ENCODE measurements at places on chromosomes 4 and X.

DNA sequence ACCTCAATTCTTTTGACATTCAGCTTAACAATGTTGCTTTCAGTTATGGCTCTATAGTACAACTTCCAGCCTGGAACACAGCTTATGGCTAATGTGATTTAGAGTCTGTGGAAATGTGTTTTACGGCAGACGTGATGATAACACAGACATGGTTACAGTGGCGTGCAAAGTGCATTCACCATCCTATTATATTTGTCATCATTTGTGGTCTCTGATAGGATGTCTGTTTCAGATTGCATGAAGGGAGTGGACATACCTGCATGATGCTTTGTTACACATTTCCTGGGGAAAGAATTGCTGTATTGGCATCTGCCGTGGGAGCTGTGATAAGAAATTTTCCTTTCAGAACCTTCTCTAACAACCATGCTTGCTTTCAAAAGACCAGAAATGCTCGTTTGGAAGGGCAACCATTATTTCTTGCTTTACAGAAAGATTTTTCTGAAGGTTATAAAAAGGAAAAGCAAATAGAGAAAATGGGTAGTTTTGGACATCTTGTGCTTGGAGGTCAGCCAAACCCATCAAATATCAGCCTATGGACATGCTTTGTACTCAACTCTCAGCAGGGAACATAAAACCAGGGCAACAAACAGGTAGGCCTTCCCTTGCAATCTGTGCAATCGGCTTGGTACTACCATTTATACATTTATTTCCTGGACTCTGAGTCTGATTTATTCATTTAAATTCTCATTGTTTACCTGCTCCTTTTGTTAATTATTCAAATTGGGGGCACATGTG is 273.9 kb downstream of the TLL1 start:
- DNase-seq, result no peak

DNA sequence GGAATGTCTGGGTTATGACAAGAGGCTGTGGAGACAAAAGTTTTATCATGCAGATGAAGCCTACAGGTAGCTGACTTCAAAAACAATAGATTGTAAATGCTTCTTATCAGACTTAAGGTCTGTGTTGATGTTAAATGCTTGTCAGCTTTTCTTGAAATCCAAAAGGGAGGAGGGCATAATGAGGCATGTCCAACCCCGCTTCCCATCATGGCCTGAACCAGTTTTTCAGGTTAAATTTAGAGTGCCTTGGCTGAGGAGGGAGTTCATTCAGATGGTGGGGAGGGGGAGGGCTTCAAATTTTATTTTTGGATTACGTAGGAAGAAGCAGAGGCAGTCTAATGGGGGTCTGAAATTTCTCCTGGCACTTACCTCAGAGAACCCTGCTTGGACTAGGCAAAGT is 207.7 kb upstream of the HDX start:
- no peak for DNase-seq

DNA sequence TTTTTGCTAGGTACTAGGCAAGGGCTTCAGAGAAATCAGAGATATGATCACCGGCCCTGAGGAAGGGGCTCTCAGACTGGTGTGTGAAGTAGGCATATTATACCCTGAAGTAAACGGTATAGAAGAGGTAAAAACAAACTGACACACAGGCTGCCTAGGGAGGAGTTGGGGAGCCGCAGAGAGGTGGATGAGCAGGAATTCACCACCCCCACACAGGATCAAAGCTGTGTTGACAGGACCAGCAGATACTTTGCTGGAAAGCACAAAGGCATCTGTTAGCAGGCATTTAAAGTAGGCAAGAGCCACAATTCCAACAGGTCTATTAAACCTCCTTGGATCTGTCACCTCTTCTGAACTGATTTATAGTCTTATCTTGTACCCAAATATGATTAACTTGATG is 71.8 kb upstream of the GPR34 start:
- no peak for DNase-seq

DNA sequence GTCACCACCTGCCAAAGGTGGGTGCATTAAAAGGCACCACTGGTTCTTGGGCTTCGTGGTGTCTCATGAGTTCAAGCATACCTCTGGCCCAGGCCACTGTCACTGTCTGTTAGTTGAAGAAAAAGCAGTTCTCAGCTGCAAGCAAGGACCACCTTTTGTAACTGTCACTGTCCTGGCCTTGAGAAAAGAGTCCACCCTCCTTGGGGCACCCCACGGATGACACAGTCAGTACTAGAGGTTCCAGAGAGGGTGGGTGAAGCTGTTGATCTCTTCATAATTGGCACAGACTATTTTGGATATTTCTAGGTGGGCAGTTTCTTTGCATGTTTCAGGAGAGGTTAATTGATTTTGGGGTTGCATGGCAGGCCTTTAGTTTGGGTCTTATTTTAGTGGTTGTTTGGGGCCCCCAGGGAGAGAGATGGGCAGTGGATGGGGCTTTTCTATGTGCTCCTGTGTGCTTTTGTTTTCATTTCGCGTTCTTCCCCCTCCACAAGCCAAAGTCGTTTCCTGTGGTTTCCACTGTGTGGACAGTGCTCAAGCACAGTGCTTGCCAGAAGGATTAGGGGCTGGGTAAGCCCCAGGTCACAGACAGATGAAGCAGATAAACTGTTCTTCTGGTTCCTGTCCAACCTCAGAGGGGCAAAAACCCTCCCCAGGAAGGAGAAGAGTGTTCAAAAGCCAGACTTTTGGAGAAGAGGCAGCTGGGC is 156.2 kb upstream of the PPP1R2C start:
- DNase-seq, result no peak

DNA sequence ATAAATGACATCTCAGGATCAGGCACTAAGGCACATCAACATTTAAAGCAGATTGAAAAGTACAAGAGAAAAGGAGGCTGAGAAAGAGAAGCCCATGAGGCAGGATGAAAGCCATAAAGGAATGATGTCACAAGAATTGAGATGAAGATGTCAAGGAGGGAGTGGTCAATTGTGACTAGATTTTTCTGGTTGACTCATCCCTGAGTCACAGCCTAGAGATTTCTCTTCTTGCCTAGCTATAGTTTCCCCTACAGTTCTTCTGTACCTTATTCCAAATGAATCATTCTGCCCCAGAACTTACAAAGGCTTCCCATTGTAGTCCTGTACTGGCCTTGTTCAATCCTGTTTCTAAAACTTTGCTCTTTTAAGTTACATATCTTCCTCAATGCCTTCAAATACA is 3.4 kb upstream of the USP53 start:
- DNase-seq, result no peak

DNA sequence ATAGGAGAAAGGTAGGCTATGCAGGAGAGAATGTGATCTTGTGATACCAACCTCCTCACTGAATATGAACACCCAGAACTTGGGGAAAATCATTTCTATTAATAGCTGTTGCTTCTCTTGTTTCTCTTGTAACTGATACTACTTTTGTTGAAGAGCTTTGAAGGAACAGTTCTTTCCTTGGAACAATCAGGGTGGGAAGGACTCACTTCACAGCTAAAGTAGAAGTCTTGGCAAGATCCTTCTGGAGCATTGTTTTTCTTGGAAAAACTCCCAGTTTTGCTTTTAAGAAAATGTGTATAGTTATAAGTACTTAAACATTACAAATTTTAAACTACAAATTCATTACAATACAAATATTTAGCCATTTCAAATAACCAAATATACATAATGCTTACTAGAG is 19.1 kb upstream of the XK start:
- DNase-seq, result no peak

GRCh38 chr4:79078339-79078738 is 139.1 kb upstream of the PAQR3 start:
- no peak for DNase-seq

DNA sequence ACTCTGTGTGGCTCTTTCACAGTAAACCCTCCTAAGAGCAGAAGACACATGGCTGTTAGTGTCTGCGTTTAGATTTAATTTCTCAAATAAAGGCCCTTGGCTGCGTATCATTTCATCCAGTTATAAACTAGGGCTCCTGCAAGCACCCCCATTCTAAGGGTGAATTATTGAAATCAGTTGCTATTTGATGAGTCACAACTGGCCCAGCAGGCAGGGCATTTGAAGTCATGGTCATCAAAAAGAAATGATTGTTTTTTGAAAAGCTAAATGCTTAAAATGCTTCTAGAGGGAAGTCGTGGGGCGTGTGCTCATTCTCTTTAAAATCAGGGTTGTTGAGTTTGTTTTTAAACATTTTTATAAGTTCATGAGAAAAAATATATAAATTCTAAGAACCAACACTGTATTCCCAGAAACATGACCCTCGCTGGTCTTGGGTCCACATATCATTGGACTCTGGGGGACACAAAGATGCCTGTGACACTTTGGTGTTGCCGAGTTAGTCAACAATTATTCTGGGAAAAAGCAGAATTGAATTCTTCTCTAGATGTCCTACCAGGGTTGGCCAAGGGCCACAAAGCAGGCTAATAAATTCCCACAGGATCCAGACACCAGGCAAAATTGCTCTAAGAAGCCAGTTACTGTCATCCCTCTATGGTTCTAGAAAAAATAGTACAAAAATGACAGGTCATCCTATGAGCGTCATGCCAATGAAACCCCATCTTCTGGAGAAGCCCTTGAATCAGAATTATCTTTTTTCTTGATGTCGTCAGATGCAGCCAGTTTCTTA is 99.5 kb upstream of the MYOZ2 start:
- no peak for DNase-seq

GRCh38 chr4:2081540-2081939 is 22.4 kb downstream of the NAT8L start:
- DNase-seq, result no peak

DNA sequence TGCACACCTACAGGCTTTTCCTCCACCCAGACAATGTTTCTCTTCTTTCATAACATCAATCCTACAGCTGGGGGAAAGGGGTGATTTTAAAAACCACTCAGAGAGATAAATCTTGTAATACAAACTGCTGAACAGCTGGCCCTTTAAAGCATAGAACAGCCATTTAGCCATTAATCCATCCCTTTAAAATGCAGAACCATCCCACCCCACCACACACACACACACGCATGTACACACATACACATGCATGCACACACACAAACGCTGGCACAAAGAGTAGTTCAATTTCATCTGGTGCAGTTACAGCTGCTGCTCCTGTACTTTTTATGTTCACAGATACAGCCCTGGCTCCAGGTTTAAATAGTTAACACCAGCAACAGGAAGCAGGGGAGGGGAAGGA is 426.1 kb downstream of the MID1IP1 start:
- DNase-seq, result no peak

GRCh38 chr4:189200353-189200752 is 740.3 kb upstream of the FRG1 start:
- DNase-seq, result no peak

DNA sequence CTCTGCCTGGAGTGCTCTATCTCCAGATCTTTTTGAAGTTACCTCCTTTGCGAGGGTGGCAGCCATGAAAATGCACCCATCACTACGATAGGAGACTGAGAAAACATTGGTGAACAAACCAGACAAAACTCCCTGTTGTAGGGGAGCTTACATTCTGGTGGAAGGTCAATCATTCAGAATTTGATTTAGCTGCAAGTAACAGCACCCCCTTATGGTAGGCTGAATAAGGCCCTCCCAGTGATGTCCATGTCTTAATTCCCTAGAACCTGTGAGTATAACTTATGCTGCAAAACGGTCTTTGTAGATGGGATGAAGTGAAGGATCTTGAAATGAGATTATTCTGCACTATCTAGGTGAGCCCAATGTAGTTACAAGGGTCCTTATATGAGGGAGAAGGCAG is 5.6 kb upstream of the TEC start:
- no peak for DNase-seq

DNA sequence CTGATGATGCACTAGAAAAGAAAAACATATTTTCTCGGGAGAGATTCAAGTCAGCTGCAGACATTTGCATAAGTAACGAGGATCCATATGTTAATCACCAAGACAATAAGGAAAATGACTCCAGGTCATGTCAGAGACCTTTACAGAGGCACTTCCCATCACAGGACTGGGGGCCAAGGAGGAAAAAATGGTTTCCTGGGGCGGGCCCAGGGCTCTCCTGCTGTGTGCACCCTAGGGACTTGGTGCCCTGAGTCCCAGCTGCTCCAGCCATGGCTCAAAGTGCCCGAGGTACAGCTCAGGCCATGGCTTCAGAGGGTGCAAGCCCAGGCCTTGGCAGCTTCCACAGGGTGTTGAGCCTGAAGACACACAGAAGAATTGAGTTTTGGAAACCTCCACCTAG is 415.4 kb upstream of the FRG1 start:
- no peak for DNase-seq

DNA sequence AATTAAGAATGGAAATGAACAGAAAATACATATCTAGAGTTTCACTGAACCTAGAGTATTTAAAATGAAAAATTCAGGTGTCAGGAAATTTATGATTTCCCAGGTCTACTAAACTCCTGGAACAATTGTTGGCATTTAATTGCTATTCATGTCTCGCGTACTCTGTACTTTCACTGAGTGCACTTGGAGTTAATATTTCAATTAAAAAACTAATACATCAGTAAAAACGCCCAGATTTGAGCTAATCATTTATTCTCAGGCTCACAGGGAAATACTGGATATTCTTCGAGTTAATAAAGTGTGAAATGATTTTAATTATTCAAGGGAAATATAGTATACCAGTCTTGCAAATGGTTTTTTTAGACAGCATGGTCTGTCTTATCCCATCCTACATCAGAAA is 125.9 kb downstream of the CHRNA9 start:
- DNase-seq, result no peak

- no peak for DNase-seq
Observed at GRCh38 chr4:93086356-93086755, 742.2 kb upstream of the ATOH1 start.

DNA sequence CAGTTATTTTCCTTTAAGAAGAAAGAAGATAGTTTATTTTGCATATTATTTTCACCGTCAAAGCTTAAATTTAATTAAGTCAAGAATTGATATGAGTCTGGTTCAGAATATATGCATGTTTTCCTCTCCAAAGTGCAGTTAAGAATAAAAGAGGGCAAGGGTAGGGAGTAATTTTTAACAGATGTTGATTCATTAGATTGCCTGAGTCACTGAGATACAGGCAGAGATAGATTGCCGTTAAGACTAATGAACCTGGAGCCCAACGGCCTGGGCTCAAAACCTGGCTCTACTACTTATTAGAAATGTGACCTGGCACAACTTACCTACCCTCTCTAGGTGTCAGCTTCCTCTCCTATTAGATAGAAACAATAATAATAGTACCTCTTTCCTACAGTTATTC is 1037.4 kb upstream of the PABPC4L start:
- DNase-seq, result no peak

GRCh38 chrX:132433001-132433400 is 55.8 kb downstream of the MBNL3 start:
- no peak for DNase-seq
